ENCODE measurements at places on chromosomes 5 and 9.

GRCh38 chr9:78666818-78667414 is 370.0 kb downstream of the PSAT1 start:
- no peak for DNase-seq

DNA sequence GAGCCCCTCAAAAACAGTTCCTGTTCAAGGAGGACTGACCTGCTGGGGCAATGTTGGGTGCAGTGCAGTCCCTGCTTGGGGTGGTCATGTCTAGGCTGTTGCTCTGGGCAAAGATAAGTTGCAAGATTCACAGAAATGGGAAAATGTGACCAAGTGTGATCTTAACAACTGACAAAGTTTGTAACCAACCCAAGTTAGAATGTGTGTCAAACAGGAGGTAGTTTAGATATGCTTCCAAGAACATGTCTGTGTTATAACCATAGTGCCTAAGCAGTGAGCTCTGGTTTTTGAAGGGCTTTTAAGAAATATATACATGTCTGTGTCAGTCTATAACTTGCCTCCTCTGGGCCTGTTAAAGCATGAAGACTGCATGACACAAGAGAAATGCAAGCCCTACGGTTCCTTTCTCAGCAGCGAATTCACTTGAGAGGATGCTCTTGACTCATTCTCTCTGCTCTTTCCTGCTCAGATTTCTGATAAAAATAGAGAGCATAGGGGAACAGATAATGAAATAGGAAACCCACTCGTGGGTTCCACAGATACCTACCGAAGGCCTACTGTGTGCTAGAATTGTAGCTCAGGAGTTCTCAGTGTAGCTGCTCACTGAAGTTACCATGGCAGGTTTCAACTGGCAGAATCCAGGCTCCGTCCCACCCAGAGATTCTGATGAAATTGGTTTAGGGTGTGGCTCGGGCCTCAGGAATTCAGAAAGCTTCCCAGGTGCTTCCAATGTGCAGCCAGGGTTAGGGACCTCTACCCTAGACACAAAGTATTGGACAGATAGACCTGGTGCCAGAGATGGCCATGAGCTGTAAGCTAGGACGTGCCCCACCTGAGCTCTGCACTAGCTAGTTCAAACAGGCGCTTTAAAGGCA is 52.4 kb downstream of the ARHGEF37 start:
- DNase-seq, result no peak

- DNase-seq, result no peak
Measured at GRCh38 chr9:124110307-124110915, 98.8 kb downstream of the LHX2 start.

GRCh38 chr5:81303563-81303962 is 2.2 kb downstream of the ZCCHC9 start:
- no peak for DNase-seq

GRCh38 chr9:7785813-7786212 is 13.8 kb downstream of the DMAC1 start:
- no peak for DNase-seq
